ENCODE measurements at places on chromosomes 6 and 20. TPM values are rescaled to one million over a fixed set of nuclear protein-coding genes. Genes with fewer than 3 reads are reported as not detected.

Gene AKIRIN2
- total RNA-seq = 52.8 TPM

Gene C20orf96
- 3.7 TPM for total RNA-seq

Gene HTR1B
- total RNA-seq = 0.11 TPM

Gene TFAP2C
- total RNA-seq = 0.22 TPM

Gene LPA
- not detected for total RNA-seq

Gene PPIL6
- total RNA-seq = 1.2 TPM

Gene TNFRSF21
- 3.5 TPM for total RNA-seq

Gene SLC17A1
- total RNA-seq = not detected

Gene GJA10
- total RNA-seq = not detected

Gene CARMIL1
- total RNA-seq = 7.5 TPM

GRCh38 chr20:4099905-4100675, 84.7 kb upstream of the RNF24 start:
- DNase-seq = no peak

DNA sequence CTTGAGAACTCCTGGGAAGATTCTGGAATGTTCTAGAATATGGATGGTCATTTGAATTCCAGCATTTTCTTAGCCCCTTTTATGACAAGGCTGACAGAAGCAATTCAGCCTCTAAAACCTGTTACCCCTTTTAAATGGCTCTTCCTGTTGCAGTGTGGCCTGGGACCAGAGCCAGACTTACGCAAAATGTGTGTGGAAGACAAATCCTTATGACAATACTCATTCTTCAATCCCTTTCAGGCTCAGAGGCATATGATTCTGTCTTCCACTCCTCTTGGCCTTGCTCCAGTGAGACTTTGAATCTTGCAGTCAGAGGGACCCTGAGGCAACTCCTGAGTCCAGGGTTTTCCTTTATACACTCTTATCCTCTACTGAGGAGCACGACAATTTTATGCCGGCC, 287.0 kb downstream of the CLIC5 start:
- no peak for DNase-seq

DNA sequence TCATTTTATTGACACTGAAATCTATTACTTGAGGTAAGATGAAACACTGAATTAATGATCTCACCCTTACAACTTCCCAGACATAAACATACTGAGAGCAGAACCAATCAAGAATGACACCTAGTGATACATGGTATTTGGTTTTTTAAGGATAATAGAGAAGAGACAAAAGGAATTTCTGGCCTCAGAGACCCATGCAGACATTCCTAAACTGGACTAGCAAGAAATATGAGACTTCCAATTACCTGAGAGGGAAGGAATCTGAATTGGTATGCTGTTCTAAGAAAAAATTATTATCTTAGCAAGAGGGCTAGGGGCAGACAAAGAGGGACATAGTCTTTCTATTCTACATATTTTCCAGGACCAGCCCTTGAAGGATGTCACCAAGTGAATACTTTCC, 141.1 kb downstream of the BMP5 start:
- no peak for DNase-seq

DNA sequence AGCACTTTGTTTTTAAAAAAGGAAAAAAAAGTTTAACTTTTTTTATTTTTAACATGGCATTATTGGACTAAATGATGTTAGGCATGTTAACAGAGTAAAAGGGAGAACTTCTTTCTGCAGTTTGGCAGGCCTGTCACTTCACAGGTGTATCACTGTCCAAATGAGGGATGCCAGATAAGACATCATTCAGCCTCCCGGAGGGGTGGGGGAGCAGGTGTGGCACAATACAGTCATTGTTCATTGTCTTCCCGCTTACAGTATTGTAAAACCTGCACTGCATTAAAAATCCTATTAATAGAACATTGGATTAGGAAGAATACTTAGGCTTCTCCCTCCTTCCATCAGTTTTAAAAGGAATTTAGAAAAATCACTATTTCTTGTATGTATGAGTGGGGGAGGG, 80.7 kb downstream of the CARMIL1 start:
- no peak for DNase-seq

DNA sequence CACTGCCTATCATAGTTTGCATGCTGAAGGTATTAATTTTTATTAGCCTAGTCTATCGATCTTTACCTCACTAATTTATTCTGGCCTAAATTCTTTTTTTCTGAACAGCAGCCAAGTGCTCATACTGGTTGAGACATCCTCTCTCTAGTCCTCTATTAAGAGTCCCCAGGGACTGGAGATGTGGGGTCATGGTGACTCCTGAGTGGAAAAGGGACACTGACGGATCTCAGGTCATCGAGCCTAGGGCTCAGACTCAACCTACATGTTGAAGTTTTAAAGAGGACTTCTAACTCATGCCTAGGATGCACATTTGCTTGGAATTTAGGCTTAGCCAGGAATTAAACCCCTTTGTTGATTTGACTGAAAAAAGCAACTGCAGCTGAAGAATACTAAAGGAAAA, 378.1 kb downstream of the BTBD9 start:
- no peak for DNase-seq

GRCh38 chr6:39130691-39131090, 15.7 kb upstream of the SAYSD1 start:
- DNase-seq = no peak

DNA sequence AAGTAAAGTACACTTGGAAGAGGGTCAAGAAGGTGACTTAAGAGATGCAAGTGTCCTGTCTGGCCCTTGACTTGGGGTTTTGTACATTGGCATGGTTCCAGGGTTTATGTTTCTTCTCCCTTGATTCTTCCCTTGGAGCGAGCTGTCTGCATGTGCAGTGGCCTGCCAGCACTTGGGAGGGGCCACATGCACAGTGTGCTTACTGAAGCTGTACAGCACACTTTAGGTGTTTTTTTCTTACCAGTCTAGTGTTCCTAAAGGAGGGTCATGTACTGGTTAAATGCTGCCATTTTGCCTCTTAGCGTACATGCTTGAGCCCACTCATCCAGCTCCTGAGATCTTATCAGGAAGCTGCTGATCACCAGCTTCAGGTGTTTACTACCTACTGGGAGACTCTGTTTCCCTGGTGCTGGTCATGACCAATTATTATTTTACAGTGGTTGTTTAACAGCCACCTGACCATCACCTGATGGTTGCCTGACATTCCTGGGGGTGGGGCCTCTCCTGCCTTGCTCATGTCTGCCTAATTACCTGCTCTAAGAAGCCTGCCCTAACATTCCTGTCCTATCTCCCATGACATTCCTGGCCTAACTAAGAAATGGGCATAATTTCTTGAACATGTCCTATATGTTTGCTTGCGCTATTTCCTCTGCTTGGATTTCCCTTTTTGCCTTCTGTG, 182.9 kb downstream of the MCHR2 start:
- DNase-seq = no peak

DNA sequence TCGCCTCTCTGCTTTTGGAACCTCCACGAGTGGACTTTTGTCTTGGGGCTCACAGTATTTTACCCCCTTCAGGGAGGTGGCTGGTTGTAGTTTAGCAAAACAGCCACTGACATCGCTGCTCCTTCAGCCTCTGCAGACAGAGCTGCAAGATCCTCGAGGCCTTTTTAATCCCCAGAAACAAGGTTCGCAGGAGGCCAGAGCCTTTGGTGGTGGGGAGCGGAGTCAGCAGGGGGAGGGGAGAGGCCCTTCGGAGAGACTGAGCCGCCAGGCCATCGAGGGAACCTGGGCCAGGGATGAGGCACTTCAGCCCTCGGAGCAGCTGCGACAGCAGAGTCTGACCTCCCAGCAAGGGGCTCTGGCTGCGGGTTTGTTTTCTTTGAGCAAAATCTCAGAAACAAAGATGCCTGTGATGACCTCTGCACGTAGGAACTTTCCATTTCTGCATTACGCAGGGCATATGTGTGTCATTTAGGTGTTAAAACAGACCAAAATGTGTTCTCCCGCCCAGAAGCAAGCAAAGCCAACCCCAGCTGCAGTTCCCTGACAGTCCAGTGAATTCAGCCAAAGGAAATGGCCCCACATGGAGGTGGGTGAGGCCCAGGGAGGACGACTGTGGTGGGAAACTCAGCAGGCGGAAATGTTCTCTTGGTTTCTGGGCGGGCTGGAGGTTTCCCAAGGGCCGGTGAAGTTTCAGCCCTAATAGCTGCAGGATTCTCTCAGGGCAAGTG, 171.2 kb upstream of the SULF2 start:
- DNase-seq = no peak

- DNase-seq = no peak
Measured at GRCh38 chr6:116596815-116597214, 19.5 kb upstream of the RSPH4A start.

- no peak for DNase-seq
Measured at GRCh38 chr20:61521687-61522420, 269.8 kb downstream of the CDH4 start.

DNA sequence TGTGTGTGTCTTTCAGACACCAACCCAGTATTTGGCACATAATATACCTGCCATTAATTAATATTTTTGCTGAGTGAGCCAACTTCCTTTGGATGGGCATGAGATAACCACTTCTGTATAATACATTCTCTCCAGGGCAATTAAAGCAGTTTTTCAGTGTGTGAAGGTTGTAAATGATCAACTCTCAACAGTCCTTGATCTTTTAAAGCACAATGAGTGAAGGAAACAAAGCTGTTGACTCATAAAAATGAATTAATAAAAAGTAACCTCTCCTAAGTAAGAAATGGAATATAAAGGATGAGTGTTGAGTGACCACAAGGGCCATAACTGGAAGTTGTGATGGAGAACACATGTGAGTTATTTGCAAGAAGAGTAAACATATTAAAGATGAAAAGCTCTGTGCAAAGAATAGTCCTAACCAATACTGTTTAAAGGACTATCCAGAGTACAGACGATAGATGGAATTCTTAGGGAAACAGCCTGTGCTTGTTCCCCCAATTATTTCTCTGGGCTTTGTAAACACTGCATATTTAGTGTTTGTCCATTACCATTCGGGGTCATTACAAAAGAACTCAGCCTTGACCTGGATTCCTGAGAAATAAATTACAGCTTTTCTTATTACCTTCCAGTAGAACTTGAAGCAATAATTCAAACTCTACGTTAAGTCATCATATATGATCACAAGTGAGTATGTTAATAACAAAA, 446.2 kb downstream of the PLCB1 start:
- no peak for DNase-seq

GRCh38 chr6:46653439-46654195, 842 bp downstream of the SLC25A27 start:
- no peak for DNase-seq

- DNase-seq = no peak
Measured at GRCh38 chr6:12479881-12480280, 189.7 kb downstream of the EDN1 start.

DNA sequence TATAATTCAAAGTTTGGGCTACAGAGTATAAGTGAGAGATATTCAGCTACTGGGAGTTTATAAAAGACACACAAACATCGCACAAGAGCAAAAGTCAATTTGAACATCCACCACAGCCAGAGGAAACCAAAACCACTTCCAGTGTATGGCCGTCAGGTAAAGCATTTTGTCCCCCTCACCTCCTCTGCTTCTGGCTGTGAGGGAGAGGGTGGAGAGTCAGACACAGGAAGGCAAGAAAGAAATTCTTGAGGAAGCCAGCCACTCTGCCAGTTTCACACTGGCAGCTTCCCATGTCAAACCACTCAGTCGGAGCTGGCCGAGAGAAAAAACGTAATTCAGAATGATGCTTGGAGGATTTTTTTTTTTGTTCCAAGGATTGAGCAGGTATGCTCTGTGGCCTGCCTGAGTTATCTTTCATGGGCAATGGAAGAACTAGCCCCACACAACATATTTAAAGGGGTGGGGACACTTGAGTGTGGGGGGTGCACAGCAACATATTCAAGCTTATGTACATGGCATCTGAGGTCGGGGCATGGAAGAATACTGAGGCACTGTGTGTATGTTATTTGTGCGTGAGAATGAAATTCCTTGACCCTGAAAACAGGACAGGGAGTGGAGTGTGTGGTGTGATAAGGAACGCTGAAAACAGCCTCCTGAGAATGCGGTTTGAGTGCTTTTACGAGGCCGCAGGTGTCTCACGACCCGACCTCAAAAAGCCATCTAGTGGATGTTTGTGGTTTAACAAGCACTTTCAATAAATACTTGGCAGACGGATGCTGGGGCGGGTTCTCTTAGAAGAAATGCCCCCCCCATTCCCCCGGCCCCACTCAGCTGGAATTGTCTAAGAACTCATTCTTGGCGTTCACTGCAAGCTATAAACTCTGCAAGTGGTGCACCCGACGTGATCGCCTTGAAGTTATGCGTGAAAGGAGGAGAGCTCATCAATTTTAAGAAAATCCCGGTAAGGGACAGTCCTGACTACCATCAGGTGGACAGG, 27.5 kb upstream of the ZBTB22 start:
- DNase-seq = no peak

DNA sequence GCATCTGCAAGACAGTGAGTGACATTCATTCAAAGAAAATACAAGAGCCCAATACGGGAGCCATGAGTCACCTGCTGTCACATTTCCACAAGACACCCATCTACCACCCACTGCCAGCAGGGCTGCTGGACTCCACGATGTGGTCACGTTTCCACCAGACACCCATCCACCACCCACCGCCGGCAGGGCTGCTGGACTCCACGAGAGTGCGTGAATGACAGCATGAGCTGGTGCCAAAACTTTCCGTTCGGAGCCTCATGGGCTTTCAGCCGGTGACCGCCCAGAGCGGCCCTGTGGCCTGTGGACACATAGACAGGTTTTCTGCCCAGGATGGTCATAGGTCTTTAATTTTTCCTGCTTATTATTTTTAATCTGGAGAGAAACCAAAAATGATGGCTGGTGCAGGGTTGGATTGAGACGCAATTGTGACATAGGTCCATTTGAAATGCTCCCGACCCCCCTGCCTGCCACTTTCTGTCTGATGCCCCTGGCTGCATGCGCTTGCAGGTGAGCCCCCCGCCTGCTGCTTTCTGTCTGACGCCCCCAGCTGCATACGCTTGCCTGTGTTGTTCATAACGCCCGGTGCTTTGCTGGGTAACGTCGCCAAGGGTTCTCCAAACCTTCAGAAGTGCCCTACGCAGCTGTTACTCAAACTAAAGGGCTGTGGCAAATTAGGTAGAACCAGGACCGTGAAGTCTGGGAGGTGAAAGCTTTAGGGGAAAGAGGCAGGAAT, 59.1 kb upstream of the SMOC2 start:
- DNase-seq = peak; percentile 39

DNA sequence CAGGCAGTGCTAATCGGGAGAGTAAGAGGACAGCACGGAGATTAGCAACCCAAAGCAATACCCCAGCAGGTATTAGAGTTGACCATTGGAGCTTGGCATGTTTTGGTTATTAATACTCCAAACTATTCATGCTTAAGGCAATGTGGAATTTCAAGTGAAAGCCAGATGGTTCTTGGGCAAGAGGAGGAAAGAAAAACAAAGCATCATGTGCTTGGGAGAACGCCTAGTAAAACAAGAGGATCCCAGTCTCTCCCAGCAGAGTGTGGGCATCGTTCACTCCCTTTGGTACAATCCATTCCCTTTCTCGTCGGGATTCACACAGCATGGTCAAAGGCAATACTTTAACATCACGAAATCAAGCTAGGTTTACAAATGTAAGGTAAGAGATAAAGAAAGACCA, 349.8 kb downstream of the PRKN start:
- no peak for DNase-seq

DNA sequence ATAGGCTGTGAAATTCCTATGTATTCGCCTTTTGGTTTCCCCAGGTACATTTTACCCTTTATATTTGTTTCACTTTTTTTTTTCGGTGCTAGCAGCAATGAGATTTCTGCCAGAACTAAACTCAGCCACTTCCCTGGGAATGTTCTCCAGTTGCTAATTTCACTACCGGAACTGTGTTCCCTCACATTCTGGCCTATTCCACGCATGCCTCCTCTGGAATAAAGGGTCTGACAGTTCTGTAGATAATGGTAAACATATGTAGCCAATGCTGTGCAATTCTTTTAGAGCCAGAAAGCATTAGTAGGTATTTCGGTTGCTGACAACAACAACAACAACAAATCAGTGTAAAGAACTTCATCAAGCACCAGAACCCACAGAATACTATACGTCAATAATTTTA, 96.1 kb upstream of the TBX18 start:
- DNase-seq = no peak

GRCh38 chr6:53692172-53692571, 26.6 kb upstream of the KLHL31 start:
- DNase-seq = no peak

Measured in cardiac septum (tissue), 1 donor.